CD8-positive, alpha-beta memory T cell (primary cell): ENCODE measurements at places on chromosomes 5 and 9.

DNA sequence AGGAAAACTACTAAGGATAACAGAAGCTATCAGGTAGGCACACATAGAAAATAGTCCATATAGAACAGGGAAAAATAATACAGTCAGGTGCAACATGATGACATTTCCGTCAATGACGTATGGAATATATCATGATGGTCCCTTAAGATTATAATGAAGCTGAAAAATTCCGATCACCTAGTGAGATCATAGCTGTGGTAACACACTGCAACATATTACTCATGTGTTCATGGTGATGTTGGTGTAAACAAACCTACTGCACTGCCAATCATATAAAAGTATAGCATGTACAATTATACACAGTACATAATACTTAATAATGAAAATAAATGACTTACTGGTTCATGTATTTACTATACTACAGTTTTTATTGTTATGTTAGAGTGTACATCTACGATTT is 60.0 kb downstream of the MEGF9 start:
- DNase-seq: no peak
- H3K27me3 ChIP-seq: no peaks in the 10 kb centered on the region
- no peak overlapping the region for H3K27ac ChIP-seq
- H3K4me1 ChIP-seq: no peaks in the 10 kb centered on the region
- no peaks in the 10 kb centered on the region for H3K36me3 ChIP-seq

DNA sequence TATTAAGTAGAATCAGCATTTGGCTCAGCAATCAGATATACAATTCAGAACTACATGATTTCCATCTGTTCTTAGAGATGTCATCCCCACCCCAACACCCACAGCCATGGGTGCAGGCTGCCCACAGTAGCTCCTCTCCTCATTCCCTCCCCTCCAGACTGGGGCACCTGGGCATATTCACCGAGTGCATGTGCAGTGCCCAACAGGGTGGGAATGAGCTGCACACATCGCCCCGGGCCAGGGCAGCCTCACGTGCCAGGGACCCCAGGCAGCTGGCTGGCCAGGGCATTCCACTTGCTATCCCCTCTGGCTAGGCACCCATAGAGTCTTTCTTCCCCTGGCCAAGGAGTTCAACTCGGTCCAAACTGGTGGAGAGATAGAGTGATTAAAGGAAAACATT is 461.9 kb upstream of the NUDT12 start:
- no peak overlapping the region for H3K27ac ChIP-seq
- no peaks in the 10 kb centered on the region for H3K27me3 ChIP-seq
- H3K4me1 ChIP-seq: no peaks in the 10 kb centered on the region
- no peak for DNase-seq
- no peaks in the 10 kb centered on the region for H3K36me3 ChIP-seq

DNA sequence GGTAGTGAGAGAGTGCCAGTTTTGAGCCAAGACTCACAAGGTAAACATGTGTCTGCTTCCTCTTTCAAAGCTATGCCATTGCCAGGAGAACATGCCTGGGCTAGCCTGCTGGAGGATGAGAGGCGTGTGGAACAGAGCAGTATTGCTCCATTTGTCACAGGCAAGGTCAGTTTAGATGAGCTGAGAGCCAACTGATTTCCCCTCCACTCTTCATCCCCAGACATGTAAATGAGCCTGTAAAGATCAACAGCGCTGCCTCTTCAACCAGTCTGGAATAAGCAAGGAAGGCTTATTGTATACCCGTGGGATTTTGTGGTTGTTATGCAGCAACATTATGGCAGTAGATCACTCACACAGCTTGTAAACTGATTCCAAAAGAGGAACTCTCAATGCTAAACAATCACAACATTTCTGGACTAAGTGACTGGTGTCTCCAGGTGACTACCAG is 8.2 kb upstream of the GDNF start:
- DNase-seq: no peak
- no peaks in the 10 kb centered on the region for H3K4me1 ChIP-seq
- H3K27ac ChIP-seq: no peak overlapping the region
- H3K27me3 ChIP-seq: no peaks in the 10 kb centered on the region
- no peaks in the 10 kb centered on the region for H3K36me3 ChIP-seq

GRCh38 chr5:127088251-127088650 is 14.9 kb upstream of the C5orf63 start:
- H3K36me3 ChIP-seq: no peaks in the 10 kb centered on the region
- H3K27ac ChIP-seq: no peak overlapping the region
- DNase-seq: no peak
- H3K27me3 ChIP-seq: no peaks in the 10 kb centered on the region
- H3K4me1 ChIP-seq: no peaks in the 10 kb centered on the region

GRCh38 chr5:76490960-76491359 is 87.9 kb downstream of the IQGAP2 start:
- no peaks in the 10 kb centered on the region for H3K27me3 ChIP-seq
- no peak overlapping the region for H3K4me3 ChIP-seq
- peaks cover 16% of the 10 kb centered on the region for H3K4me1 ChIP-seq
- no peak overlapping the region for H3K27ac ChIP-seq

- H3K27me3 ChIP-seq: peaks cover 40% of the 10 kb centered on the region
- peaks cover 13% of the 10 kb centered on the region for H3K4me1 ChIP-seq
- no peak overlapping the region for H3K4me3 ChIP-seq
- H3K27ac ChIP-seq: no peak overlapping the region
- no peak for DNase-seq
- no peaks in the 10 kb centered on the region for H3K36me3 ChIP-seq
These were observed 2.0 kb downstream of the NRG2 start for GRCh38 chr5:140041099-140041491.

DNA sequence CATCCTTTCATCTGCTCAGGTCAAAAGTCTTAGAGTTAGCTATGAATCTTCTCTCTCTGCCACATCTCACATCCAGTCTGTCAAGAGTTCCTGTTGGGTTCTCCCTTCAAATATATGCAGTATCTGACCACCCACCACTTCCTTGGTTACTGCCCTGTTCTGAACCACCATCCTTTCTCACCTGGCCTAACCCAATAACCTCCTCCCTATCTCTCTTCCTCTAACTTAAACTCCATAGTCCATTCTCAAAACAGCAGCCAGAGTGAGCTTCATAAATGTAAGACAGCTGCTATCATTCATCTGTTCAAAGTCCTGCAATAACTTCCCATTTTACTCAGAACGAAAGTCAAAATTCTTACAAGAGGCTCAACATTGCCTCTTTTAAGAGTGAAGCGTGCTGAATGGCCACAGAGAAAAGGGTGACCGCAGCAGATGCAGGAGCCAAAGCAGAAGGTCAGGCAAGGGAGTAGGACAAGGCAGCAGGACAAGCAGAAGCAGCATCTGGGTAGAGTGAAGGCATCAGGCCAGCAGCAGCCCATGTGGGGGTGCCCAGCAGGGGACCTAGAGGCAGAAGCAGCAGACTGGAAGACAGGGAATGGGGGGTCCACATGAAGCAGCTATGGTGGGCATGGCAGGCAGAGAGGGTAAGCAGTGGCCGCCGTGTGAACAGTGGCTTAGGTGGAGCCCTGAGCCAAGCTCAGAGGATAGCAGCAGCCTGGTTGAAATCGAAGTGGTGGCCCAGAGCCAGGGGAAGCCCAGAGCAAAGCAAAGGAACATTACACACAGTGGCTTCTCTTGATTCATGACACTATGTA is 39.3 kb upstream of the CDC42SE2 start:
- H3K27me3 ChIP-seq: no peaks in the 10 kb centered on the region
- H3K27ac ChIP-seq: no peak overlapping the region
- H3K4me3 ChIP-seq: no peak overlapping the region
- peaks cover 18% of the 10 kb centered on the region for H3K4me1 ChIP-seq
- H3K36me3 ChIP-seq: no peaks in the 10 kb centered on the region

GRCh38 chr9:127905004-127905728 is 5.8 kb upstream of the ST6GALNAC6 start:
- H3K36me3 ChIP-seq: peaks cover 3% of the 10 kb centered on the region
- peak overlapping the region; percentile 85 for H3K27ac ChIP-seq
- peak overlapping the region; percentile 65 for H3K4me3 ChIP-seq
- peak; percentile 60 for DNase-seq
- H3K4me1 ChIP-seq: peaks cover 45% of the 10 kb centered on the region

DNA sequence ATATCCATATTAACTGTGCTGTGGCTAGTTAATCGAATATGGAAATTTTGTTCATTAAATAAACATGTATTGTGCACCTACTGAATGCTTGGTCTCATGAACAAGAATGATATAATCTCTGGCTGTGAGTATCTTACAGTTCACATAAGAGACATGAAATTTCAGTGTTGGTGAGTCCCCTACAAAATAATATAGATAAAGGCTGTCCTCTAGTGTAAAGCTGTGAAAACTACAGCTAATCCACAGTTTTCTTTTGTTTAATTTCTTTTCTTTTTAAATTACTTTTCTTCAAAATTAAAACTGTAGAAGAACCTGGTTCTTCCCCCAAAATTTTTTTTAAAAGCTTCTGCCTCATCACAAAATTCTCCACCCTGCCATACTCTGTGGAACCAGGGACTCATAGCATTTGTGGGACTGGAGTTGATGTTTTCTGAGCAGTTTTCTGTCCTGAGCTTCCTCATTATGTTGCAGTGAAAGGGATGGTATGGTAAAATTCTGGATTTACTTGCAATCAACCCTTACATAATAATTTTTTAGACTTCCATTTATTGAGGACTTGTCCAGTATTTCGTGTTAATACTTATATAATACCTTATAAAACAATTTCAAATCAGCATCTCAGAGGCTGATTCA is 135.0 kb downstream of the STK32A start:
- H3K27me3 ChIP-seq: no peaks in the 10 kb centered on the region
- no peak for DNase-seq
- no peak overlapping the region for H3K27ac ChIP-seq
- H3K4me3 ChIP-seq: no peak overlapping the region
- H3K36me3 ChIP-seq: no peaks in the 10 kb centered on the region

DNA sequence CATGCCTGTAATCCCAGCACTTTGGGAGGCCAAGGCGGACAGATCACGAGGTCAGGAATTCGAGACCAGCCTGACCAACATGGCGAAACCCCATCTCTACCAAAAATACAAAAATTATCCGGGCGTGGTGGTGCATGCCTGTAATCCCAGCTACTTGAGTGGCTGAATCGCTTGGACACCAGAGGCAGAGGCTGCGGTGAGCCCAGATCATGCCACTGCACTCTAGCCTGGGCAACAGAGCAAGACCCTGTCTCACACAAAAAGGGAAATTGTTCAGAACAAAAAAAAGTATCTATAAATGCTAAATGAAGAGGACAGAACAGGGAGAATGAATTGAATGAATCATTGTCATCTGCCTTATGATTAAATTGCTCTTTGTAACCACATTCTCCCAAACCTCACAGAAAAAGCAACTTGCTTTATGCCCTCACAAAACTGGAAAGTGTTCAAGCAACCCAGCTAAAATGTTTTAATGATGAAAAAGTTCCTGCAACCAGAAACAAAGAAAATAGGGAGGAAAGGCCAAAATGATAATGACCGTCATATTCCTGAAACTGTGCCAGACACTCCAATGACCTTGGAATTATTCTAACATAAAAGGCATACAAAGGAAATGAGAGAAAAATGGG is 83.7 kb downstream of the SERINC5 start:
- peaks cover 15% of the 10 kb centered on the region for H3K4me1 ChIP-seq
- no peaks in the 10 kb centered on the region for H3K27me3 ChIP-seq
- no peak overlapping the region for H3K4me3 ChIP-seq
- DNase-seq: no peak

- no peaks in the 10 kb centered on the region for H3K4me1 ChIP-seq
These were observed 276.5 kb downstream of the ARHGEF28 start for GRCh38 chr5:73902327-73903051.

DNA sequence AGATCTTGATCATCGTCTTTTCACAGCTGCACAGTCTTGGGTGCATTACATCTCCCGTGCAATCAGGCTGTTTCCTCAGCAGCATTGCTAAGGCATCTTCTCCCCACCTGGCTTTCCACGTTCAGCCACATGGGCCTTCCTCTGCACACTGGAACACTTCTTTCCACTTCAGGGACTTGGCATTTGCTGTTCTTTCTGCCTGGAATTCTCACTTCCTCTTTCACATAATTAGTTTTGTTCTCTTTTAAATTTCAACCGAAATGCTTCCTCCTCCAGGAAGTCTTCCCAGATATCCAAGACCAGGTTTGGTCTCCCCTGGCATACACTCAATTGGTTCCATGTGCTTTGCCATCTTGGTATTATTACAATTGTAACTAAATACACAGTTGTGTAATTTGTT is 43.8 kb downstream of the WHRN start:
- no peaks in the 10 kb centered on the region for H3K36me3 ChIP-seq
- no peaks in the 10 kb centered on the region for H3K27me3 ChIP-seq
- DNase-seq: no peak
- no peak overlapping the region for H3K4me3 ChIP-seq

DNA sequence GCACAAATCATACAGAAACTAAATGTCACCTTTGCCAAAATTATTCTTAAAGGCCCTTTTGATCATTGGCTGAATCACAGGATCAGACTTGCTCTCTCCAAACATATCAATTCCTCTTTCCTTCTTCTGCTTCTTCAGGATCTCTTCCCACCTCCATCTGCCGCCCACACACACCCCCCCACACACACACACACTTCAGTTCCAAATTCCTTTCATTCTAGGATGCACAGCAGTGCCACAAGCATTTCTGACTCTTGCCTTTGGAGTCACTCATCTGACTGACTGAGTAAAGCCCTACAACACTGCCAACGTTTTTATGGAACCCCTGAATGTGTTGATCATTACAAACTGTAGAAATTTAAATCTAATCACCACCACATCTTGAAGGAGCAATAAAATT is 22.9 kb downstream of the DNAH5 start:
- H3K27me3 ChIP-seq: no peaks in the 10 kb centered on the region
- no peak for DNase-seq
- no peaks in the 10 kb centered on the region for H3K36me3 ChIP-seq
- H3K27ac ChIP-seq: no peak overlapping the region
- H3K4me1 ChIP-seq: no peaks in the 10 kb centered on the region
- no peak overlapping the region for H3K4me3 ChIP-seq

DNA sequence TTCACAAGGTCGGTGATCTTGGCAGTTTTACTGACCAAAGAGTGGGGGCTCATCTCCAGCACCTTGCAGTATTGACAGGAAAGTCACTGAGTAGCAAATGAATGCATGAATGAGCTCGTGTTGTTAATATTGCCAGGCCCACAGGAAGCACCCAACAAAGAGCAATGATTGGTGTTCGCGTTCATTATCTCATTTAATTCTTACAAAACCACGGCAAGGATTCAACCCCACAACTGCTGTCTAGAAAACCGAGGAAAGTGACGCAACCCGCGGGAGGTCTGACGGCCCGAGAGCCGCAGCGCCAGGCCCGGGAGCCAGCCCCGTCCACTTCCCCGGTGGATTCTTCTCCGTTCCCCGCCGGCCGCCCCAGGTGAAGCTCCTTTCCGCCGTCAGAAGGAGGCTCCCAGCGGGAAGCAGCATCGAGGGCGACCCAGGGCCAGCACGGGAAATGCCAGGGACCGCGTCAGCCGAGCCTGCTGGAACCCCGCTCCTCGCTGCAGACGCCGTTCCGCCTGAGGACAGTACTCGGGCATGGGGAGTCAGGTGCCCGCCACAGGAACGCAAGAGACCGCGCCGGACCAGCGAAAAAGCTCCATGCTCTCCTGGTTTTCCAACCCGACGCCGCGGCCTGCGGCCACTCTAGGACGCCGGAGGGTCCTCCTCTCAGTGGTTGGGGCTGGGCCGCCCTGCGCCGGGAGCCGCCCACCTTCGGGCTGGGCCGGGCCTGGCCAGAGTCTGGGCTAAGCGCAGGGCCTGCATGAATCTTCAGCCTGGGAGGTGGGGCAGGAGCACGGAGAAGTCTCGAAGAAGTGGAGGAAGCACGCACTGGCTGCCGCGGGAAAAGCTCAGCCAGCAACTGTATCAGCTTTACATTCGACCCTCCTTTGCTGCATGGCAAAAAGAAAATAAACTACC is 19.8 kb upstream of the FER start:
- no peaks in the 10 kb centered on the region for H3K36me3 ChIP-seq
- H3K4me3 ChIP-seq: peak overlapping the region; percentile 81

- H3K4me3 ChIP-seq: no peak overlapping the region
- no peak for DNase-seq
- H3K4me1 ChIP-seq: no peaks in the 10 kb centered on the region
- H3K36me3 ChIP-seq: no peaks in the 10 kb centered on the region
- H3K27me3 ChIP-seq: no peaks in the 10 kb centered on the region
These were observed 402.9 kb downstream of the ZSWIM6 start for GRCh38 chr5:61734966-61735365.
